CD8-positive, alpha-beta memory T cell (primary cell): ENCODE measurements at places on chromosomes 7 and 10.

DNA sequence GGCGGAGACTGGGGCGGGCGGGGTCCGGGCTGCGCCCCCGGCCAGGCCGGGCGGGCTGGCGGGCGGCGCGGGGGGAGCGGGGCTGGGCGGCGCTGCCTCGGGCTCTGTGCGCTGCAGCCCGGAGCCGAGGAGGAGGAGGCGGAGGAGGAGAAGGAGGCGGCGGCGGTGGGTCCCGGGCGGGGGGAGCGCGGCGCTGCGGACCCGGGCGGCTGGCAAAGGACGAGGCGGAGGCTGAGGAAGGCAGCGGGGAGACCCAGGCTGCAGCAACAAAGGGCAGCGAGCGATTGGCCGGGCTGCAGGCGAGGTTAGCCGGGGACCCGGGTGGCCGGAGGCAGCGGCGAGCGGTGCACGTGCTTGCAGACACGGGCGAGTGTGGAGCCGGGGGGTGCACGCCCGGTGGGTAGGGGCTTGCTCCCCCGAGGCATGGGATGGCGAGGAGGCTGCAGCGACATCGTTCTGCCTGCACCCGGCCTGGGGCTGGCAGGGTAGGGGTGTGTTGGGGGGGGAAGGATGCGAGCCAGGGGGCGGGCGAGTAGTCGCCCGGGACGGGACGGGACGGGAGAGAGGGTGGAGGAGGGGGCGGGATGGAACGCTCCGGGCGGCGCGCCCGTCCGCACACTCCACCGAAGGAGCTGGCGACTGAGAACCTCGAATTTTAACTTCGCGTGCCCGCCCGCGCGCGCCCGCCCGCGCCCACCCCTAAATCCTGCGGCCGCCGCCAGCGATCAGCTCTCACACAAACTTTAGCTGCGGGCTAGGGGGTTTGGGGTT lies 844 bp upstream of the KAT6B start:
- H3K4me1 ChIP-seq = peaks cover 38% of the 10 kb centered on the region
- no peak for DNase-seq

DNA sequence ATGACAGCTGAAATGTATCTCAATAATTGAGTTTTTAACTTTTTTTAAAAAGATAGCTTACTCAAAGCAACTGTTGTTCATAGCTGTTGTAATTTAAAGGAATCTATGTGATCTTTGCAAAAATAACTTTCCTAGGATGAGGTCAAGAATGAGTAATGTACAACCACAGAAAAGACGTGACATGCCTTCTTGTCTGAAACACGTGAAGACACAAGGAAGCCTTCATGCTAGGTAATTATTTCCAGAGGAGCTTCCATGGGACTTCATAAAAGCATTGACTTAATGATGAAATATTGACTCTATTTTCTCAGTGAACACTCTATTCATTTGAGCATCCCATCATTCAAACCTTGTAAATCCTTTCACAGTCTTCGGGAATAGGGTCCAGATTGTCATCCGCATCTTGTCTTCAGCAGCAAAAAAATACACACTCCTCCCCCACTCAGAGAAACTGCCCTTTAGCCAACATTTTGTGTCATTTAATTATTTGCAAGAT lies 528.0 kb downstream of the NRG3 start:
- no peaks in the 10 kb centered on the region for H3K27me3 ChIP-seq
- no peak overlapping the region for H3K27ac ChIP-seq
- no peaks in the 10 kb centered on the region for H3K36me3 ChIP-seq
- no peak for DNase-seq
- H3K4me3 ChIP-seq = no peak overlapping the region

- DNase-seq = no peak
- H3K27me3 ChIP-seq = no peaks in the 10 kb centered on the region
- no peaks in the 10 kb centered on the region for H3K36me3 ChIP-seq
- peak overlapping the region; percentile 66 for H3K4me3 ChIP-seq
- peak overlapping the region; percentile 74 for H3K27ac ChIP-seq
- H3K4me1 ChIP-seq = peaks cover 23% of the 10 kb centered on the region
These were observed 584 bp upstream of the ZMIZ1 start for GRCh38 chr10:79068203-79068561.

DNA sequence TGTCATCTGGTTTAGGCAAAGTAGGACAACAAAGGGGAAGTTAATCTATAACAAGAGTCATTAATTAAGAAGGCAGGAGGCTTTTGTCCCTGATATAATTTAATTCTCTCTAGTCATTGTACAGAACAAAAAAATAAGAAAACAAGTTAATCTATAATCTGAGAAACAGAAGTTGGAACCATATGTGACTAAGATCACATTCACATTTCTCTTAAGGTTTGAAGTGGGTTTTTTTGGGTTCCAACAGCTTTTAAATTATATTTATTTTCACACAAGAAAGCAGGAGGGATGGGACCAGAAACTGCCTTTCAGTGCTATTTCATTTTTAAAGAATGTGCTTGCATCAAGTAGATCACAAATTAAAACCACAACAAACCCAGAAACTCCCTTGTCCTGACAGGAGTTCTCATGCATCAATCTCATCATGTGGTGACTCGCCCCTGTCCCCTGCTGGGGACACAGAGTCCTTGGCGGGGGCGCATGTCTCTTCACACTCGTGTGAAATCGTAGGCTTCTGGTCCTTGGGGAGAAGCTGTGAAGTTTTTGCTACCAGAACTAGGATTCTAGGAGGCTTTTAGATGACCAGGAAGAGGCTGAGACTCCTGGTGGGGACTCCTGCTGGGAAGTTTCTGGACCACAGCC lies 10.1 kb upstream of the OPN4 start:
- no peaks in the 10 kb centered on the region for H3K4me1 ChIP-seq
- no peak for DNase-seq
- no peak overlapping the region for H3K27ac ChIP-seq
- H3K27me3 ChIP-seq = no peaks in the 10 kb centered on the region
- no peaks in the 10 kb centered on the region for H3K36me3 ChIP-seq

DNA sequence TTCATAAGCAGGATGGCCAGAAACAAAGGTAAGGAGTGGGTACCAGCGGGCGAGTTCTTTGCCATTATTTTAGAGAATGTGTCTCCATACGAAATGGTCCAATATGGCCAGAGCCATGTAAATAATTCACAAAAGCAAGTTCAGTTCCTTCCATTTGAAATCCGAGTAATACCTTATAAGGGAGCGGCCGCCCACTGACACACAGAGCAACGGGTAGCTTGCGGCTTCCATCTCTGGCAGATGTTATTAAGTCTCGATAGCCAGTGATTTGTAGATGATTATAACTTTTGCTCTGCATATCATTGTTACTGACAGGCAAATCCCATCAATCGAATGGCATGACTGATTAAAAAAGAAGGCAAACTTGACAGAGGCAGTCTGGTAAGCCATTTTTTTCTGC lies 63.2 kb downstream of the GFRA1 start:
- no peaks in the 10 kb centered on the region for H3K36me3 ChIP-seq
- no peaks in the 10 kb centered on the region for H3K4me1 ChIP-seq
- no peak overlapping the region for H3K4me3 ChIP-seq
- no peak overlapping the region for H3K27ac ChIP-seq
- H3K27me3 ChIP-seq = no peaks in the 10 kb centered on the region

- no peak for DNase-seq
- no peak overlapping the region for H3K27ac ChIP-seq
- H3K36me3 ChIP-seq = no peaks in the 10 kb centered on the region
- no peaks in the 10 kb centered on the region for H3K4me1 ChIP-seq
- no peak overlapping the region for H3K4me3 ChIP-seq
These were observed 1332.1 kb upstream of the CELF2 start for GRCh38 chr10:9685596-9685995.

DNA sequence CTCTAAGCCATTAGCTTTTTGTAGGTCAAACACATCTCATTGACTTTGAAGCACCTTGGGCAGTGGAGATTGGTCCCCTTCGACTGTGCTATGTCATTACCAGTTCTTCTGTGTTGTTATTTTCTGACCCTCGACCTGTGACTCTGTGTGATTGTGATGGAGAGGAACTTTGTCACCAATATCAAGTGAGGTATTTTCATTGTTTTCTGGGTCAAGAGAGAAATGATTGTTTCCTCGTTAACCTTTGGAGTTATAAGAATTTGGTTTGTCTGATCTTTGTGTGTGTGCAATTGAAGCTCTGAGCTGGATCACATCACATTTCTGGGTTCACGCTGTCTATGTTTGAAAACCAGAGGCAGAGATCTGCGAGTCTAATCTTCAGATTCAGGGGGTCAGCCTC lies 432.2 kb upstream of the KLF6 start:
- H3K27me3 ChIP-seq = no peaks in the 10 kb centered on the region
- no peaks in the 10 kb centered on the region for H3K36me3 ChIP-seq

DNA sequence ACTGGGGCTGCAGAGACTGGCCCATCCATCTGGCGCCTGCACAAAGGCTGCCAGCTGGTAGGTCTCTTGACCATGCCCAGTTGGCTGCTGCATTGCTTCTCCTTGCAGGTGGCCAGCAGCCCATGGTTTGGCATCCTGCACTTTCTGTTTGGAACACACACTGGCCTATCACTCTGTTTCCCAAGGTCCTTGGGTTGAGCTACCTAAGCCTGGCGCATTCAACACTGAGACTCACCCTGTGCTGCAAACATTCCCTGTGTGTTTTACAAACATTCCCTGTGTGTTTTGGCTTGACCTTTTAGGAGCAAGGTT lies 55.5 kb downstream of the TACR2 start:
- H3K27me3 ChIP-seq = no peaks in the 10 kb centered on the region
- H3K27ac ChIP-seq = no peak overlapping the region
- no peak for DNase-seq
- no peak overlapping the region for H3K4me3 ChIP-seq

DNA sequence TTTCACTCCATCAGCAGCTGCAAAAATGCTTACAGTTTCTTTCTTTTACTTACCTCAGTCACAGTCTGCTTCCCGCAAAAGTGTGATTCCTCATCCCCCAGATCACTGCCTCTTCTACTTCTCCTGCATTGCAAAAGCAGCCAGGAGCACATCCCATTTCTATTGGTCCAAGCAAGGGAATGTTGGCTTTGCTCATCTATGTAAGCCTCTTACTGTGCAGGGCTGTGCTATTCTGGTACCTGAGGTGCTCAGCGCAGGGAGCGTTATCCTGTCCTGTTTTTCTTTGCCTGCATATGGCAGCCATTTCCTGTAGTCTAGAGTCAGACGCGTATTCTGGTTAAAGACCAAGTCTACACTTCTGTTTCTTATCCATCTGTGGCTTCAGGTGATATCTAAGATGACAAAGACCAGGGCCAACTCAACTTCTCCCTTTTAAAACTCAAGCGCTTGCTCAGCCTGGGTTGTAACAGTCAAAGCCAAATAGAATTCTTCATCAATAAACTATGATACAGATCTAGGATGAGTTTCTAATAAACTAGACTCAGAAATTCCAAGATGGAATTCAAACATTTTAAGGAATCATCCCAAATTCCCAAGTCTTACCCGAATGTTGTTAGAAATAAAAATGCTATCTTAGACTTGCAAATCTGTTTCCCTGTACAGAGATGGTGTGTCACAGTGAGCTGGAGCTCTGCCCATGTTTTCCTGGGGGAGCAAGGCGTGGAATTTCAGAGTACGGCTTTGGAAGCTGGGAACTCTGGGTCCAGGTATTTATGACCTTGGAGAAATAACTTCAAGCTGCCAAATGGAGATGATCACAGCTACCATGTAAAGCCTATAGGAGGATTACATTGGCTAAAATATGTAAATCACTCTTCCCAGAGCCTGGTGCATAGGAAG lies 6.1 kb upstream of the RBM17 start:
- no peaks in the 10 kb centered on the region for H3K27me3 ChIP-seq
- H3K4me3 ChIP-seq = no peak overlapping the region
- DNase-seq = no peak
- no peaks in the 10 kb centered on the region for H3K36me3 ChIP-seq
- H3K4me1 ChIP-seq = peaks cover 32% of the 10 kb centered on the region

GRCh38 chr10:58266826-58267712 lies 625 bp downstream of the IPMK start:
- no peaks in the 10 kb centered on the region for H3K27me3 ChIP-seq
- H3K36me3 ChIP-seq = no peaks in the 10 kb centered on the region
- H3K4me3 ChIP-seq = peak overlapping the region; percentile 77
- DNase-seq = peak; percentile 67

GRCh38 chr10:69516316-69516715 lies 56.9 kb downstream of the NEUROG3 start:
- H3K4me1 ChIP-seq = no peaks in the 10 kb centered on the region
- H3K36me3 ChIP-seq = no peaks in the 10 kb centered on the region
- H3K27ac ChIP-seq = no peak overlapping the region
- no peak overlapping the region for H3K4me3 ChIP-seq
- no peak for DNase-seq

GRCh38 chr7:142919656-142920055 lies 13.9 kb downstream of the TRPV5 start:
- H3K4me1 ChIP-seq = no peaks in the 10 kb centered on the region
- no peak overlapping the region for H3K27ac ChIP-seq
- H3K36me3 ChIP-seq = no peaks in the 10 kb centered on the region
- no peaks in the 10 kb centered on the region for H3K27me3 ChIP-seq
- DNase-seq = no peak
- H3K4me3 ChIP-seq = no peak overlapping the region

DNA sequence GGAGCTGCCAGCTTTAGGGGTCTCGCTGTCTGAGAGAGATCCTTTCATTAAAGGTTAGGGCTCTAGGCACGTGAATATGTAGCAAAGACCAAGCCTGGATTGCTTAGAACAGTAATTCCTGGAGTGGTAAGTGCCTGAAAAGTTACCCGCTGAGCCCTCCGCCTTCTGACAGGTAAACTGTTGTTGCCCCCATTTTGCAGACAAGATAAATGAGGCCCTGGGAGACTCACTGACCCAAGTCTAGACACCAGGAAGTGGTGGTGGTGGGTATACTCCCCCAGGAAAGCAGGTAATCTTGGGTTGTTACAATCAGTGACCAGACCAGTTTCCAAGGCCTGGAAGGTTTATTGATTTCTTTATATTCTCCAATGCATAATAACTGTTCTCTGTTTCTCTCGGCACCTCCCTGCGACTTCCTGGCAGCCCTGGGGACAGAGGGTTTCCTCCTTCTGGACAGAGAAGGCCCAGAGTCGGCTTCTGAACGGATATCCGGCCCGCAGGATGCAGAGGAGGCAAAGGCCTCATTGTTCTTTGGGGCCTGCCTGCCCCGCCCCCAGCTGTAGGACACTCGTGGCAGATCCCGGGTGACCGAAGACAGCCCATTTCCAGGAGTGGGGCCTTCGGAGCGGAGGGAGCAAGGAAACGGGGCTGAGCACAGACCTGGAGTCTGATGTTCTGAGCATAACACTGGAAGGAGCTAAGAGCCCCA lies 1.3 kb upstream of the GRK5 start:
- DNase-seq = peak; percentile 44
- H3K4me1 ChIP-seq = peaks cover 21% of the 10 kb centered on the region
- H3K4me3 ChIP-seq = peak overlapping the region; percentile 21
- H3K27me3 ChIP-seq = no peaks in the 10 kb centered on the region
- H3K27ac ChIP-seq = peak overlapping the region; percentile 57

- H3K36me3 ChIP-seq = no peaks in the 10 kb centered on the region
- H3K4me3 ChIP-seq = no peak overlapping the region
- H3K4me1 ChIP-seq = no peaks in the 10 kb centered on the region
- H3K27ac ChIP-seq = no peak overlapping the region
- H3K27me3 ChIP-seq = no peaks in the 10 kb centered on the region
These were observed 296.0 kb downstream of the BBS9 start for GRCh38 chr7:33425395-33425794.

DNA sequence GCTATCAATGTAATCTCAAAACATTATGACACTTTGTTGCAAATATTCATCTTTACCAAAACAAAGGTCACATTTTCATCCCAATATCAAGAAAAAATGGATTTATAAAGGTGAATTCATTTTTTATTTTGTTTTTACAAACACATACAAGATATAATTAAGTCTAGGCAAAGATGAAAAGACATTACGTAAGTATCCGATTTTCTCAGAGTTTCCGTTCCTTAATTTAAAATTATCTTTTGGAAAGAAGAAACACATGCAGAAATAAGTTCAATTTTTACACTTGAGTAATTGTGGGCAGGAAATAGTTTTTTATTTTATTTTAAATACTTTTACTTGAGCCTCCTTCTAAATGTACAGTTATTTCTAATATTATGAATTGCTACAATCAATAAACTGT lies 24.6 kb downstream of the RTKN2 start:
- no peak for DNase-seq
- no peaks in the 10 kb centered on the region for H3K27me3 ChIP-seq
- no peak overlapping the region for H3K4me3 ChIP-seq
- H3K36me3 ChIP-seq = no peaks in the 10 kb centered on the region
